ENCODE measurements at places on chromosomes 12 and 14.
A peak's percentile ranks its signal among the peaks of the same experiment; 100 is the strongest.

DNA sequence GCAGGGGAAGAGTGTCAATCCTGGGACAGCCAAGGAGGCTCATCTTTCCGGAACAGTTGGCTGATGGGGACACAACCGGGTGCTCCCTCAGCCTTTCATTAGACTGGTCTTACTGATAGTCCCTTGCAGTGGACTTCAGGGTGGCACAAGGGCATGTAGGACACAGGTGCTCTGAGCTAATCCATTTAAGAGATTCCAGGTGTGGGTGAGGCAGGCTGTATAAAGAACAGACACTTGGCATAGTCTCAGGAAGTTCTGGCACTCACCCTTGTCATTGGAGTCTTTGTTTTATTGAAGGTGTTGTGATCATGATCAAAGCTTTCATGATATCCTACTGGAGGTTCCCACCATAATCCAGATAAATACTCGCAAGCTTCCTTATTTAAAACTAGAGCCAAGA is 341.6 kb downstream of the EMP1 start:
- H3K27me3 ChIP-seq: no peaks in the 10 kb centered on the region
- DNase-seq: no peak
- H3K36me3 ChIP-seq: no peaks in the 10 kb centered on the region
- peaks cover 8% of the 10 kb centered on the region for H3K4me1 ChIP-seq

GRCh38 chr12:103632554-103633216 is 45.6 kb downstream of the STAB2 start:
- no peaks in the 10 kb centered on the region for H3K4me1 ChIP-seq
- no peak overlapping the region for H3K4me3 ChIP-seq
- no peak overlapping the region for H3K27ac ChIP-seq
- H3K27me3 ChIP-seq: no peaks in the 10 kb centered on the region
- peak; percentile 94 for DNase-seq
- H3K36me3 ChIP-seq: no peaks in the 10 kb centered on the region

DNA sequence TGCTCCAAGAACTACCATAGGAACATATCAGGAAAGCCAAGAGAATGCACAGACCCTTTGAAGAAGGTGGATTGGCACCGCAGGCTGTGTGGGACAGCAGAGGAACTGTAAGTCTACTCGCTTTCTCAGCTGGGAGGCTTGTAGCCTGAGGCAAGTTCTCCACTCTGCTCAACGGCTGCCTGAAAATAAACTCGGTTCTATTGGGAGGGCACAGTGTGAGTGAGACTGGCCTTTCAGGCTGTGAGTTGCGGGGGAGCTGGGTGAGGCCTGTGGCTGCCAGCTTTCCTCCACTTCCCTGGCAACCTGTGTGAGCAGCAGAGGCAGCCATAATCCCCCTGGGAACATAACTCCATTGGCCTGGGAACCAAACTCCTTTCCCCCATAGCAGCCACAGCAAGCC is 132.1 kb downstream of the ANKS1B start:
- H3K4me1 ChIP-seq: no peaks in the 10 kb centered on the region
- H3K36me3 ChIP-seq: no peaks in the 10 kb centered on the region
- H3K27me3 ChIP-seq: no peaks in the 10 kb centered on the region
- H3K27ac ChIP-seq: no peak overlapping the region
- DNase-seq: no peak

DNA sequence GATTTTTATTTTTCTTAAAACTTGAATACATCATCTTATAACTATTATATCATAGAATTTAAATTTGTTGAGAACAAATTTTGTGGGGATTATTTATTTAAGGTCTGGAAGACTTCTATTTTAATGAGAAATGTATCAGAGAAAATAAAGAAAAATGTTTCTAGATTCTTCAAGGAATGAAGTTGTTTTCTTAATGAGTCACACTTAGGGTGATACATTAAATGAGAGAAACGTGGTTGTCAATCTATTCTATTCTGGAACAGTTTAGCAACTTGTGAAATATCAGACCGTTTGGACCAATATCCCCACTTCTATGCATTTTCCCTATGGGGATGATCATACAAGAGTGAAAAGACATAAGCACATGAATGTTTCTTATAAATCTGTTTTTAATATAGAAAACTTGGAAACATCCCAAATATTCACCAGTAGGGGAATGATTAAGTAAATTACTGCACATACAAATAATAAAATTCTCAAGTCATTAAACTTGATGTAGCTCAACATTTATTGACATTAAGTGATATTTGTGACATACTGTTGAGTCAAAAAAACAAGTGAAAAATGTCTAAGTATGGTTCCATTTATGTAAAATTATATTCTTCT is 88.5 kb downstream of the E2F7 start:
- H3K4me1 ChIP-seq: peaks cover 6% of the 10 kb centered on the region
- no peak for DNase-seq
- no peaks in the 10 kb centered on the region for H3K27me3 ChIP-seq
- no peaks in the 10 kb centered on the region for H3K36me3 ChIP-seq
- no peak overlapping the region for H3K27ac ChIP-seq

GRCh38 chr14:85529803-85530574 is at the start of gene FLRT2:
TSS of gene FLRT2 (plus strand) at chr14:85530144. CDS start at chr14:85621515, 91,371 bp downstream.
- H3K4me1 ChIP-seq: peaks cover 48% of the 10 kb centered on the region
- no peak within 1 kb of the TSS for H3K27ac ChIP-seq
- peaks cover 24% of the 10 kb centered on the region for H3K27me3 ChIP-seq
- H3K4me3 ChIP-seq: peak within 1 kb of the TSS; percentile 94
- peak; percentile 27 for DNase-seq

DNA sequence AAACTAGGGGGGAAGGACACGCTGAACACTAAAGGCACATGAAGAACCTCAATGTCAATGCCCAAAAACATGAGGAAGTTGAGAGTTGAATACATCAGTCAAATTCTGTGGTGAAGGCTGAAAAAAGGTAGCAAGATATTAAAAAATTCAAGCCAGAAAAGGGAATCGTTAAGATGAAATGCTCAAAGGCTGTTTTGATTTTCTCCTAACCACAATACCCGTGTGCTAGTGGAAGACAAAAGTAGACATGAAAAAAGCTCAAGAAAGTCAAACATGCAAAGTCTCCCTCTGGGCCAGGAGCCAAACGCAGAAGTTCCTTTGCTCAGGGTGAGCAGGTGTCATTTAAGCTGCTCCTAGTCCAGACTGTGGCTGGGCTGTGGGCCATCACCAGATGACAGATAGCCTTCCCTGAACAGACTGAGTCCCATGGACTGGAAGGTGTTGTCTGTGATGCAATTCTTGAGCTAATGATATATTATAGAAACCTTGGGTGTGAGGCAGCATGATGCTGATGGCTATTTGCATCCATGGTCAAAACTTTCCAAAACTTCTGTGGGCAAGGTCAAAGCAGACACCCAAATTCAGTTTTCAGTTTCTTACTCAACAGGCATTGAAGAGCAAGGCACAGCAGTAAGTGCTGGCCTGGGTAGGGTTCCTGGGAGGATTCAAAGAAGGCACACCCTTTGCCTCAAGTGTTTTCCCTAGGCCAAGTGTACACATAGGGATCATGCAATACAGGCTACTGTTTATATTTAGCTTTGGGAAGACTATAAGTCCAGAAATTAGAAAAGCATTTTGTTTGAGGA is 81.6 kb downstream of the MYRFL start:
- peaks cover 60% of the 10 kb centered on the region for H3K4me1 ChIP-seq
- no peak overlapping the region for H3K4me3 ChIP-seq
- peaks cover 2% of the 10 kb centered on the region for H3K36me3 ChIP-seq
- peaks cover 1% of the 10 kb centered on the region for H3K27me3 ChIP-seq

DNA sequence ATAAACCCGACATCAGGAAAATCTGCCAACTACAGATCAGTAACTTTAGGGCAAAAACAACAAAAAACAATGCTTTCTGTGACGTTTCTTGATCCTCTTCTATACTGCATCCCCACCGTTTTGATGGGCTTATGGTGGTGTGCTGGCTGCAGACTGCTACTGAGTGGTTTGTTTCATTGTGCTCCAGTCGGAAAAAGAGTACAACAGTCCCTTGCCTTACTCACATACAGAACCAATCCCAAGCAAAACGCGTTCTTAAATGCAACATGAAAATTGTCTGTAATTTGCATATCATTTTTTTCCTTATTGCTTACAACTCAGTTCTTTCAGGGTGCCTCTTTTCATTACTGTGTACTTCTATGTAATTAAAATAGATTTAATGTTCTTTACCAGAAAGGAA is 2.3 kb downstream of the ETV6 start:
- H3K4me3 ChIP-seq: peak overlapping the region; percentile 98
- peak overlapping the region; percentile 83 for H3K27ac ChIP-seq

DNA sequence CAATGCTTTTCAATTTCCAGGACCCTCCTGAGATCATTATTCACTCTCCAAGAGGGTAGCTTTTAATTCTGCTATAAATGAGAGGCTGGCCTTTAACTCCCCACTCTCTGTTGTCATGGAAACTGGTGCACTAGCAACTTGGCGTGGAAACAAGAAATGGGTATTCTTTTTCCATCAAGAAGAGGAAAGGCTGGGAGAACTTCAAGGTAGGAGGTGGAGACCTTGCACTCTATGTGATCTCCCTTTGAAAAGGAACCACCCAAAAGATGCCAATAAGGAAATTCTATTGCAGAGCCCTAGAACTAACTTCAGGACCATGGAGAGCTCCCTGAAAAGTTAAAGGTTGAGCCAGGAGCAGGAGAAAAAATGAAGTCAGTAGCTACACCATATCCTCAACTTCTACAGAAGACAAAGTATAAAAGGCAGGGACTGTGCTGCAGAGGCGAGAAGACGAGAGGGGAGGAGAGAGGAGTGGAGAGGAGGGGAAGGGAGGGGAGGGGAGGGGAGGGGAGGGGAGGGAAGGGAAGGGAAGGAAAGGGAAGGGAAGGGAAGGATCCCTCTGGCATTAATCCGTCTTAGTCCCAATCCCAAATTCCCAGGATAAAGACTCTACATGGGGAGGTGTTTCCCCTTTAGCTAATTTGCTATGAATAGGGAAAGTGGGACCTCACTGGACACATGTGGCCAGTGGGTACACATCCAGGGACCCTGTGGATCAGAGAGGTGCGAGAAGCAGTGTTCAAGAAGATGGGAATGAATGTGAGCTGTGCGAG is 46.7 kb upstream of the FICD start:
- H3K27me3 ChIP-seq: no peaks in the 10 kb centered on the region
- DNase-seq: peak; percentile 60
- H3K4me3 ChIP-seq: no peak overlapping the region
- no peaks in the 10 kb centered on the region for H3K36me3 ChIP-seq
- H3K27ac ChIP-seq: no peak overlapping the region

GRCh38 chr12:29148596-29148910 is 525 bp upstream of the FAR2 start:
- peaks cover 43% of the 10 kb centered on the region for H3K4me1 ChIP-seq
- peaks cover 5% of the 10 kb centered on the region for H3K27me3 ChIP-seq
- no peak for DNase-seq
- H3K4me3 ChIP-seq: peak overlapping the region; percentile 95
- H3K36me3 ChIP-seq: no peaks in the 10 kb centered on the region

DNA sequence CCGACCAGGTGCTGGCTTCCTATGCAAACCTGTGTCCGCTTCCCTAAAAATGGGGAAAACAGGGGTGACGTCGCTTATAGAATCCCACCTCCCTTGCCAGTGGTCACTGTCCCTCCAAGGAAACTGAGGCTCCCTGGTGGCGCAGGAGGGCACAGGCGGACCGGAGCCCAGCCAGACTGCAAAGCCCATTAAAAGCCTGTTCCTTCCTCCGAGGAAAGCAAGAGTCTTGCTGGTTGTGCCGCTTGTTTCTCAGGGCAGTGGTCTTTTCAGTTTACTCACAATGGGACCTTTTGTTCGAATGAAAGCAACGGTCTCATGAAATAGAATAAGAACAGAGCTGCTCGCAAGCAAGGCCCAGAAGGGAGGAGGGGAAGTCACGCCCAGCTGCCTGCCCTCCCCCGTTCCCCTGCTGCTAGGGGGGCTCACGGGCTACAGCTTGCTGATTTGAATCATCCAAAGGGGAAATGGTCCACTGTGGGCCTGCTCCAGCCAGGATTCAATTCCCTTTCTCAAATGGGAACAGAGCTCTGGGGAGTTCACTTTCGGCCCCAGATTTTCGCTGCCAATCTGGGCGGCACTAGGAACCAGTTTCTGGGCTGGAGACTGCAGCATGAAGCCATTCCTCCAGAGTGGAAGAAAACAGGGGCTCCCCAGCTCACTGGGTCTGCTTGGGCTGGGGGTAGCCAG is 4.6 kb upstream of the SELPLG start:
- H3K36me3 ChIP-seq: peaks cover 19% of the 10 kb centered on the region
- no peak overlapping the region for H3K27ac ChIP-seq
- peaks cover 11% of the 10 kb centered on the region for H3K27me3 ChIP-seq
- DNase-seq: no peak

DNA sequence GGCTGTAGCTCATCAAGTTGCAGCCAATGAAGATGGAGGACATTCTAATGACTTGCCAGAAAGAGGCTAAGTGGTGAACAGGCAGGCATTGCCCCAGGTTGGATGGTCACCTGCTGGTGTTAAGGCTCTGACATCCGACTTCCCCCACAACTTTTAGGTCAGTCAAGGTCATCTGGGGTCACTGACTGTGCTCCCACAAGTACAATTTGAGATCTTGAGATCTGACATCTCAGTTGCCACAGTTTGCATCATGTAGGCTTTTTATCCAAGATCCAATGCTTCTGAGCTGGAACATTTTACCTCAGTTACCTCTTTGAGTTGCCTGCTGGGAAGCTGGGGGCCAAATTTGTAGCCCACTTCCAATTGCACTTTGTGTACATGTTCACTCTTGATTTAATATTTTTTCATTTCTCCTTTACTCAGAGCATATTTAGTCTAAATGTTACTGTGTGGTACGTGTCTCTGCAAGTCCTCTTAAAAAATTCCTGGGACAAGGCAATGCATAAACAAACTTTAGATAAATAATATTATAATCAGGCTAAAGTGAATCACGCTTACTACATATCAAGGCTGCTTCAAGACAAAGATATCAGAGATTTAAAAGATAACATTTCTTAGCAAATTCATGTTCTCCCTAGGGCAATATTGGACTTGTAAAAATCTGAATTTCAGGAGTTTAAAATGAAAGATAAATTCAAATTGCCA is 61.4 kb downstream of the SEL1L start:
- no peaks in the 10 kb centered on the region for H3K4me1 ChIP-seq
- H3K27ac ChIP-seq: no peak overlapping the region
- peaks cover 4% of the 10 kb centered on the region for H3K36me3 ChIP-seq

DNA sequence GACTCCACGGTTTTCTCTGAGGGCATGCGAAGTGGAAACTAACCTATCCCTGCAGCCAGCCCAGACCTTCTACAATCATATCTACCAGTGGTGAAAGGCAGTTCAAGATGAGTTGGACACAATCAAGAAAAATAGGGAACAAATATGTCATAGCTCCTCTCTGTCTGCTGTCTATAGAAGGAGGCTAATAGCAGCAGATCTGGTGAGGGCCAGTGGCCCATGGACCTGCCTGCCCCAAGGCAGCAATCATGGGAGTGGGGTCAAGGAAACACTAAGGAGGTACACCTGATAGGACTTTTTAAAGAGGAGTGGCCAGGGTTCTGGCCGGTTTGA is 149.5 kb downstream of the PRKCH start:
- peaks cover 4% of the 10 kb centered on the region for H3K36me3 ChIP-seq
- no peak overlapping the region for H3K4me3 ChIP-seq
- H3K27ac ChIP-seq: peak overlapping the region; percentile 42
- H3K4me1 ChIP-seq: peaks cover 45% of the 10 kb centered on the region

GRCh38 chr12:116140529-116140928 is 137.0 kb downstream of the MED13L start:
- H3K27ac ChIP-seq: no peak overlapping the region
- DNase-seq: no peak
- peaks cover 3% of the 10 kb centered on the region for H3K4me1 ChIP-seq

- peaks cover 3% of the 10 kb centered on the region for H3K4me1 ChIP-seq
- H3K36me3 ChIP-seq: no peaks in the 10 kb centered on the region
- no peak for DNase-seq
- H3K4me3 ChIP-seq: no peak overlapping the region
Observed at GRCh38 chr12:30726647-30727046, 28.1 kb downstream of the CAPRIN2 start.
